Mesenchymal stem cell (in vitro differentiated cells and primary cell): ENCODE measurements at places on chromosomes 11 and 22.
A peak's percentile ranks its signal among the peaks of the same experiment; 100 is the strongest.

GRCh38 chr11:5007561-5007960, 12.9 kb downstream of the OR51L1 start:
- no peaks in the 10 kb centered on the region for H3K4me1 ChIP-seq
- no peak overlapping the region for H3K27ac ChIP-seq
- H3K27me3 ChIP-seq: peaks cover 18% of the 10 kb centered on the region
- peak; percentile 2 for DNase-seq
- no peak overlapping the region for H3K4me3 ChIP-seq

DNA sequence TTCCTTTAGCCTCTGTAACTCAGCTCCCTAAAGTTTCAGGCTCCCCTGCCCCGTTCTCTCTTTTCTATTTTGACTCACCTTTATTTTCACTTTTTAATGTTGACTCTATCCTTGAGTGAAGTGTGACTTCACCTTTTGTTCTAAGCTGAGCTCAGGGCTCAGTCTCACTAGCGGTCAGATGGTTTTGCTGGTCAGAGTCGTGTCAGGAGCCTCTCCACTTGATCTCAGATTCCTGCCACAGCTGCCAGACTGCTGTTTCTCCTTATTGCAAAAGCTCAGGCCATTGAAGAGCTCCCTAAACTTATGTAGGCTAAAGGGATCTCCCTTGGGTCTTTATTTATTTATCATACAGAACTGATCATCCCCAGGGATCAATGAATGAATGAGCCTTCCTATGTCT, 13.7 kb upstream of the POU2AF2 start:
- no peak for DNase-seq
- no peak overlapping the region for H3K4me3 ChIP-seq

DNA sequence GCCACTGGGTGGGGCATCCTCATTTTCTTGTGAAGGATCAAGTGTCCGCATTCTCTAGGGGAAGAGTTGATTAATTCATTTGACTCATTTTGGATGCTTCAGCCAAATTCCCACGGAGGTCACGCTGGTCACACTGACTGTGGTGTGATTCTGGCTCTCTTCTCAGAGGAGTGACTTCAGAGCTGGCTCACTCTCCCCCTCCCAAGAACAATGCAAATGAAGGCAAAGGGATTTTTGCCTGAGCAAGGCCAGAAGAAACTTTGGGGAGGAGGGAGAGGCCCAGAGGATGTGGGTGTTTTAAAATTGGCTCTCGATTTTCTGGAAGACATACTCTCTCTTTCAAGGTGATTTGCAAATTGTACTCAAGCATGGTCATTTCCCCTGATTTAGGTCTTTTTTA, 51.1 kb upstream of the LMO2 start:
- DNase-seq: peak; percentile 46
- H3K36me3 ChIP-seq: no peaks in the 10 kb centered on the region
- H3K4me3 ChIP-seq: no peak overlapping the region
- H3K27me3 ChIP-seq: no peaks in the 10 kb centered on the region

DNA sequence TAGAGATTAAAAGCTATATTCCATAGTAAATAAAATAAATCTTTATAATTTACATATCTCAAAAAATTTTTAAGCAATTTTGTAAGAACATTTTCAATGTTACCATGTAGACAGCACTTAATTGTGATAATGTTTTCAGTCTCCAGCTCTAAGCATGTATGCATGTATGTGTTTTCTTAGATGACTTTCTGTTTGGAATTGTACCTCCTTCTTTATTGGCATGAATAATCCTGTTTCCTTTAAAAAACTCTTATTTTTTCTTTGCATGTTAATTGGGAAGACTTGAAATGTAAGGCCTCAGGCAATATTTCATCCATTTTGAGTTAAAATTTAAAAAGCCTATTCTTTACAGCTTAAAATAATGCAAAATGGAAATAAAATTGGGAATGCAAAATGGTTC, 2.0 kb upstream of the OR2AG1 start:
- H3K27me3 ChIP-seq: no peaks in the 10 kb centered on the region
- no peak overlapping the region for H3K27ac ChIP-seq
- no peaks in the 10 kb centered on the region for H3K4me1 ChIP-seq
- no peaks in the 10 kb centered on the region for H3K36me3 ChIP-seq

GRCh38 chr11:131889146-131889577, 518.7 kb downstream of the NTM start:
- peak; percentile 98 for DNase-seq
- H3K4me3 ChIP-seq: no peak overlapping the region
- no peaks in the 10 kb centered on the region for H3K36me3 ChIP-seq
- no peaks in the 10 kb centered on the region for H3K27me3 ChIP-seq

DNA sequence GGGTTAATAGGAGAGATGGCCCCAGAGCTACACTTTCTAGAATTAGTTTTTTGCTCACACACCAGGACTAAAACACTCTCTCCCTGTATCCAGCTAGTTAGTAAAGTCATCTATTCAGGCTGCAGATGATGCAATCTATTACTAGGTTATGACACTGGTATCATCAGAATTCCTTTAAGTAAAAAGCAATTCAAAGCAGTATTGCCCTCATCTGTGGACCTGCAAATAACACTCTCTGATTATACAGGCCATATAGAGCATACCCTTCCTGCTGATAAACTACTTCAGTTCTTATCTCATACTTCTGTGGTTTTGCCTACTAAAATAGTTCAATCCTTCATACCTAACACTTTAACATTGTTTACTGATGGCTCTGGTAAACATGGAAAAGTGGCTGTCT, 13.5 kb upstream of the MTMR2 start:
- no peaks in the 10 kb centered on the region for H3K36me3 ChIP-seq
- peak; percentile 19 for DNase-seq
- H3K4me1 ChIP-seq: no peaks in the 10 kb centered on the region
- H3K27me3 ChIP-seq: no peaks in the 10 kb centered on the region
- no peak overlapping the region for H3K27ac ChIP-seq

DNA sequence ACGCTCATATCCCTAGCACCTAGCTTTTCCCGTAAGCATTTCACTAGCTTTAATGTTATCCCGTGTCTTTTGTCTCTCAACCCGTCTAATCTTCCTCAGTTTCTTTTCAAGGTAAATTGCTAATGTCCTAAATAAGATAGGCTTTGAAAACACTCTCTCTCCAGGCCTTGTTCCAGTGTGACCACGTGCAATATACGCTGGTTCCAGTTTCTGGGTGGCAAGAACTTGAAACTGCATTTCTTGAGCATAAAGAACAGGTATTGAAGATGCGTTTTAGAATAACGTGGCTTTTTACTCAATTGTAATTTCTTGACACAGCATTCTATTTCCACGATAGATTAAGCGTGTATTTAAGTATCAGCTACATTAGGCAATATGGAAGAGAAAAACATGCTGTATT, 1.1 kb downstream of the CDC45 start:
- peaks cover 4% of the 10 kb centered on the region for H3K4me1 ChIP-seq
- peaks cover 2% of the 10 kb centered on the region for H3K36me3 ChIP-seq
- no peak for DNase-seq
- no peaks in the 10 kb centered on the region for H3K27me3 ChIP-seq
